ENCODE measurements at places on chromosomes 2 and 18.
A peak's percentile ranks its signal among the peaks of the same experiment; 100 is the strongest.

DNA sequence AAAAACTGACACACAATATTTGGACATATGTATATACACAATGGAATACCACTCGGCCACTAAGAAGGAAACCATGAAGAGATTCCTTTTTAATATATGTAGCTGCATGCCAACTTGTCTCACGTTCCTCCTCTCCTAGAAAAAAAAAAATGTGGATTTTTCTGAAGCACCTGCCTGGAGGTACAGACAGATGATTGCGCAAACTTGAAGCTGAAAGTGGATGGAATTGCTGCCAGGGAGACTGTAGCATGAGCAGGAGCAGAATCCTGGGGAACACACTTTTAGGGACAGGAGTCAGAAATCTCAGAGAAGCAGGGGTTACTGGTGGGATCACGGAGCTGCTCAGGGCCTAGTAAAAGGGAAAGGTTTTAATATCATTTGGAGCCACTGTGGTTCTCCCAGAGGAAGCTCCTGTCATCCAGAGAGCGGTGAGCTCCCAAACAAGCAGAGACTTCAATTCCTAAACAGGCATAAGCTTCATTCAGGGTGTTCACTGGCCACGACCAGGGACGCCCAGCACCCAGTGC, 640 bp upstream of the SPR start:
- DNase-seq, result no peak

- no peak for DNase-seq
Observed at GRCh38 chr2:121826036-121826435, 70.6 kb downstream of the TSN start.

DNA sequence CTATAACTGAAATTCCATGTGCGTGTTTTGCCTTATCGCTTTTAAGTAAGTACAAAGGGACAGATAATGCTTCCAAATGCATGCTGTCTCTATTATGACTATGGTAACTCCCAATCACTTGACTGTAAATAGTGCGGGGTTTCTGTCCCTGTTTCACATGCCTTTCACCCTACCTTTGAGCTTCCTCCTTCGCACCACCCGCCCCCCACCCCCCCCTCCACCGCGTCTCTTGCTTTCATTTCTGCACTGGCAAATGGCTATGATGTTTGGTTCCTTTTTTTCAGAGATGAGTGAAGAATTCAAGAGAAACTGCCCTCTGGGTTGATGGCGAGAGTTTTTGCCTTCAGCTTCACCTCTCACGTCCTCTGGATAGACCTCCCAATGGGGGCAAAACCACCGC, 25.0 kb upstream of the SPP2 start:
- DNase-seq, result peak; percentile 1

DNA sequence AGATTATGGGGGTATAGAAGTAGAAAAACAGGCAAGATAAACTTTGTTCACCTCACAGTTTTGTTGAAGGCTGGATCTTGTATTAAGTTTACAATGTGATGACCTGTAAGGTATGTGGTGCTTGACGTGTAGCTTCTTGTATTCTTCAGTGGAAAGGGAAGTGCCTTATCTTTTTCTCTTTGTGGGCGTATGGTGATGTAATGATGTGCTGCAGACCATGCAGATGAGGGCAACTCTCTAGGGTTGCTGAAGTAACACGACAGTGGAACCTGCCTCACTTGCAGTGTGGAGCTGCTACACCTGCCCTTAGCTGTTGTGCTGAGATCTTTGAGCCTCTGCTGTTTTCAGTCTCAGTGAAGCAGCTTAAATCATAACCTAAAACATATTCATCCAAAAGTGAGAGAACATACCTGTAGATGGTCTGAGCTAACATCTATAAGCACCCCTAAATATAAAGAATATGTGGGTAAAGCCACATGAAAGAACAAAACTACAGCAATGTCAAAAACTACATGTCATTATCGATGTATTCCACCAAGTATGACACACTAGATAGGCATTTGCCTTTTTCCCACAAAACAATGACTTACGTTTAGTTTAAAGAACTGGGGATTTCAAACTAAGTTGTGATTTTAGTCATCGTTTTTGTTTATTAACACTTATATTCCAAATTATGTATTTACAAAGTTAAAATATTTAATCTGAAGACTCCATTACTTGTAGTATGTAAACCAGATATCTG, 1144.1 kb downstream of the CNTNAP5 start:
- DNase-seq, result no peak

DNA sequence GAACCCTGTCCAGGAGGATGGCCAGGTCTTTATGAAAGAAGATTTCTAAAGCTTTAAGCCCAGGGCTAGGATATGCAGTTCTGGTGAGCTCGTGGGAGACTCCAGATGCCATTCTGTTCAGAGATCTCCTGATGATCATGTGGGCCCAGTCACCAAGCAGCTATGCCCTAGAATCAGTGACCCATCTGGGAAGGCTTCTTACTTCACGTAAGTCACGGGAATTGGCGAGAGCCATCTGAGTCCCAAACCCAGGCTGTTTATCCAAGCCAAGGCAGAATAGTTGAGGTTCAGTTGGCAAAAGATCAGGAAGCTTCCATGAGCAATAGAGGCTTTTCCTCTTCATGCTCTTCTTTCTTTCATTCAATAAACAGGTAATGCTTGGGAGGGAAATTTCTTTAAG, 23.9 kb downstream of the ANTXR1 start:
- no peak for DNase-seq

GRCh38 chr2:186991766-186992417, 142.9 kb upstream of the ZSWIM2 start:
- no peak for DNase-seq

GRCh38 chr18:477565-477964, 22.9 kb downstream of the COLEC12 start:
- no peak for DNase-seq

GRCh38 chr2:238644095-238645081, 203.5 kb upstream of the TWIST2 start:
- DNase-seq, result peak; percentile 55

DNA sequence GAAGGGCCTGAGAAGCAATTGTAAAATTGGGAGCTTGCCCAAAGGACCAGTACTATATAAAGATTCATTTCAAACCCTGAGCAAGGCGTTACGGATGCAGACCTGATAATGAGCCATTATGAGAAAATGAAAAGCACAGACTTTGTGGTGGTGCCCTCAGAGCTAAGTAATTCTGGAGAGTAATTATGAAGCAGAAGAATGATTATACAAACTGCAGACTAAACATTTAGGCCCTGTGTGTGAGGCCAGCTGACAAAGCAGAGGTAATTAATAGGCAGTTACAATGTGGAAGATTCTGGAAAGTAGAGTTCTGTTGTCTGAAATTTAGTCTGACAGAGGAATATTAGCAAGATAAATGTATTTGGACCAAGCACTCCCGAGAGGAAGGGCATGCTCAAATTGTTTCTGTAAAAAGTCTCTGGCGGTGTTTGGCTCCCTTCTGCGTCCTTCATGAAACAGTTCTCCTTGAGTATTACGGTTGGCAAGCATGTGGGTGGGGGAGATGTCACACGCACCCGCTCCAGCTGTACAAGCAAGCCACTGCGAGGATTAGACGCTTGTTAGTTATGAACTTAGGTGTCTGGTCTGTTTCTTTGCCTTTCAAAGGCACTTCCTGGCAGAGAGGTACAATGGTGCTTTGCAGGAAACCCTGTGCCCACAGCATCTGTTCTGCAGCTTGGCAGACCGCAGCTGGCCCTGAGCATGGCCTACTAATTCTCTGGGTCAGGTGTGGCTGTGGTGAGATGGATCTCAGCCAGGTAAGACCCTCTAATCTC, 45.5 kb downstream of the CDC42EP3 start:
- DNase-seq, result no peak

DNA sequence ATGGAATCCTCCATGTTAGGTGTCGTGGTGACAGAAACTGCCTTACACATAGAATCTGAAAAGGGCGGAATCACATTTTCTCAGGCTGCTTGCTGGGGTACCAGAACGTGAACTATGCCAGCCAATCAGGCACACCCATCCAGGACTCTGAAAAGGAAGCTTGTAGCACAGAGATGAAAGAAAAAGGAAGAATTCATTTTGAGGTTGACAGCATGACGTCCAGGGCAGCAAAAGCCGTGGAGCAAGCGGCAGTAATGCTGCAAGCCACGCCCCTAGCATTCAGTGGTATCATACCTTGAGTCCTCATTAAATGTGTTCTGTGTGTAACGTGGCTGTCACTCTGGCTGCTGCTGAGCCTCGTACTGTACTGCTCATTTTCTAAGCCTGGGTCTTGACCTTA, 304.0 kb downstream of the DYSF start:
- DNase-seq, result no peak

DNA sequence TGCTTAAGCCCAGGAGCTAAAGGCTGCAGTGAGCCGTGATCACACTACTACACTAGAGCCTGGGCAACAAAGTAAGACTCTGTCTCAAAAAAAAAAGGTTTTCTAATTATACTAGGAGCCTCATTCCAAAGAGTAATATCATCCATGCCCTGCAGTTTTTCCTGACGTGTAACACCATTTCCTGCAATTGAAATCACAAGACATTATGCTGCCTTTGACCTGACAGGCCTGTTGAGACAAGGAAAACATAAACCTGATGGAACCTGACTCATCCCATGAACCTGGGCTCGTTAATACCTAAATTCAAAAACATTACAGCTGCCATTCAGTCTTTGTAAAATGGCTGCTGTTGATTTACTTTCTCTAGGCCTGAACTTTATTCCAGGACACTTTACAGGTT, 58.7 kb upstream of the PEX13 start:
- DNase-seq, result no peak

All from inflammatory macrophage treated with lipopolysaccharide for 1 hour (primary cell).